ENCODE measurements at places on chromosomes 2 and 18.

GRCh38 chr2:217283460-217283859 lies 423.6 kb upstream of the TNP1 start:
- DNase-seq = no peak

DNA sequence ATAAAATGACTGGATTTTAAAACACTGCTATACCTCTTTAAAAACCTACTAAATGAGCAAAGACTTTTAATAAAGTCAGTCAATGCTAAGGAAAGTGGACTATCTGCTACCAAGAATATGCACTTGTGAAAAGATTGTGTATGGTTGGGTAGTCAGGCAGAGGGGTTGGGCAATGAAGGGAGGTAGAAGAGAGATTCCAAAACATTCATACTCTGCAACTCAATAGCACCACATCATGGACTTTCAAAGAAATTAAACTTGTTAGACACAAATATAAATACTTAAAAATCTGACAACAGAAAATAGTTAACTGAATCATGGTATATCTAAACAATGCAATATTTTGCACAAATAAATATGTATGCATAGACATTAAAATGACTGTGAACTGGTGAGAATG lies 139.9 kb upstream of the MAPRE2 start:
- no peak for DNase-seq

DNA sequence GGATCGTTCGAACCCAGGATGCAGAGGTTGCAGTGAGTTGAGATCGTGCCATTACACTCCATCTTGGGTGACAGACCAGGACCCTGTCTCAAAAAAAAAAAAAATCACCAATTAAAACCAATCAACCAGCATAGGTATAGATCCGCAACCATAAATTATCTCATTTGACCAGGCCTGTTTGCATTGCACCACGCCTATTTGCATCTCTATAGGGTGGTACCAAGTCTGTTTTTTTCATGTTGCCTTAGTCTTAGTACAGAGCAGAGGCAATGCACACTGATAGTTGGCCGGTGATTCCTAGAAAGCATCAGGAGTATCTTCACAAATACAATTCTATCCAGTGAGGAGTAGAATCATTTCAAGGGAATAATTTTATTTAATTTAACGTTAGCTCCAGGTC lies 9.3 kb upstream of the NPC1 start:
- DNase-seq = no peak

- DNase-seq = peak; percentile 27
Measured at GRCh38 chr2:188524519-188525113, 232.9 kb downstream of the GULP1 start.

GRCh38 chr2:212157012-212157411 lies 381.6 kb downstream of the ERBB4 start:
- DNase-seq = no peak

DNA sequence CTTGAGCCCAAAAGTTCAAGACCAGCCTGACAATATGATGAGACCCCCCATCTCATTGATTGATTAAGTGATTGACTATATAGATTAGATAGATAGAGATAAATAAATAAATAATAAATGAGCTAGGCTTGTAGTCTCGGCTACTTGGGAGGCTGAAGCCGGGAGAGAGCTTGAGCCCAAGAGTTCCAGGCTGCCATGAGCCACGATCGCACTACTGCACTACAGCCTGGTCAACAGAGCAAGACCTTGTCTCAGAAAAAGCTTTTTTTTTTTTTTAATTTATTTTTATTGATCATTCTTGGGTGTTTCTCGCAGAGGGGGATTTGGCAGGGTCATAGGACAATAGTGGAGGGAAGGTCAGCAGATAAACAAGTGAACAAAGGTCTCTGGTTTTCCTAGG lies 12.4 kb downstream of the EIPR1 start:
- DNase-seq = no peak

DNA sequence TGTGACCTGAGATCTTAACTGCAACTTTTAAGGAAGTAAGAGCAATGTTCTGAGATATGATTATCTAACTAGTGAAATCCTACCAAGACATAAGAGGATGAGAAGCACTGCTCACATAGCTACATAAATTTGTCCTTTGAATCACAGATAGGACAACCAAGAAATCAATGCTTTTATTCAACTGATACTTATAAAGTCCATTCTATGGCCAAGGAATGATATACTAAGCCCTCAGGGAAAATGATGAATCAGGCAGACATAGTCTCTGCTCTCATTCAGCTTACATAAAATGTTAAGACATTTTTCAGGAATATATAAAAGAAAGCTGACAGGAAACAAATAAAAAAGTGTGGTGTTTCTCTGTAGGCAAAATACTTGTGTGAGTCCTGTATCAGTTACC lies 39.1 kb downstream of the PGAP1 start:
- no peak for DNase-seq

DNA sequence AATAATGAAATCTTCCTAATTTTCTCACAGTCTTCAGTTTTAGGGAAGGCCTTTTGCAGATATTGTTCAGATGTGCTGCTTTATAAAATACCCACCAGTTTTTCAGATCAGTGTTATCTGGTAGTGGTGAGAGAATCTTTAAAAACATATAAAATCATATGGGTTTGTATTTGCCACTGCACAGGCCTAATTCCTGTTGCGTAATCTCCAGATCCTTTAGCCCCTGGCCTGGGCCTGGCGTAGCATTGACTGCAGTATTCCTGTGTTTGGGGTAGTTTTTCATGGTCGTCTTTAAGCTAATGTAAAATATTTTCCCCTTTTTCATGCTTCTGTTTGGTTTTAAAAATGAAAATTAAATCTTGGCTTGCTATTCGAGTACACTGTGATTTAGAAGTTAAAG lies 43.2 kb downstream of the TSHZ1 start:
- DNase-seq = no peak

GRCh38 chr2:154484338-154485099 lies 214.0 kb upstream of the KCNJ3 start:
- no peak for DNase-seq

DNA sequence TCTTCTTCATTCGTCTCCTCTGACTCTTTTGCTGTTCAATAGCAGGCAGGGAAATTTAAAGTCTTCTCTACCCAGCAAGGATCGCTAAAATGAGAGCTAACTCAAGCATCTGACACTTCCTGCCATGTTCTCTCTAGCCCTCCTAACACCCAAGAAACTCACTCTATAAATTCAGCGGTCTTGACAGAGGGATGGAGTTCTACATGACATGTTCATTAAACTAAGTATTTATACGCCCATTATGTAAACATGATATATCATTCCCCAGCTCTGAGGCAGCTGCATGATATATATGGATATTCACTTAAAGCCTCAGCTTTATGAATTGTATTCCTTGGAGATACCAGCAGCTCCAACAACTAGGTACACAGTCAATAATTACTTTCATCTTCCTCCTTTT lies 231.0 kb downstream of the METTL4 start:
- DNase-seq = no peak

GRCh38 chr2:149738767-149739166 lies 151.2 kb upstream of the MMADHC start:
- no peak for DNase-seq

- DNase-seq = no peak
Measured at GRCh38 chr2:4144731-4145130, 441.4 kb downstream of the DCDC2C start.

DNA sequence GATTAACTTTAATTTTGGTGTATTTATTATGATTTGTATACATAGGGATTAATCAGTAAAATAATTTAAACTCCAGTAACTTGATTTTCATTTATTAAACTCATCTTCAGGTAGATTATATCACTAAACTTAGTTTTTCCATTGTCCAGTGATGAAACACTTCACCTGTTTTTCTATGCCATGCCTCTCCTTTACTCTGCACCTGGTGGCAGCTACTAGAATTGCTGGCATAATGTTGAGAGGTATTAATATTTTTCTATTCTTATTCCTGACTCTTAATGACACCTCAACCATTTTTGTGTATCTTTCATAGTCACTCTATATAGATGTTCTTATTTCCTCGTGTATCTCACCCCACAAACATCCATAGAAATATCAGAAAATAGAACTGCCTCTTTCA lies 940.3 kb upstream of the CRIM1 start:
- no peak for DNase-seq

DNA sequence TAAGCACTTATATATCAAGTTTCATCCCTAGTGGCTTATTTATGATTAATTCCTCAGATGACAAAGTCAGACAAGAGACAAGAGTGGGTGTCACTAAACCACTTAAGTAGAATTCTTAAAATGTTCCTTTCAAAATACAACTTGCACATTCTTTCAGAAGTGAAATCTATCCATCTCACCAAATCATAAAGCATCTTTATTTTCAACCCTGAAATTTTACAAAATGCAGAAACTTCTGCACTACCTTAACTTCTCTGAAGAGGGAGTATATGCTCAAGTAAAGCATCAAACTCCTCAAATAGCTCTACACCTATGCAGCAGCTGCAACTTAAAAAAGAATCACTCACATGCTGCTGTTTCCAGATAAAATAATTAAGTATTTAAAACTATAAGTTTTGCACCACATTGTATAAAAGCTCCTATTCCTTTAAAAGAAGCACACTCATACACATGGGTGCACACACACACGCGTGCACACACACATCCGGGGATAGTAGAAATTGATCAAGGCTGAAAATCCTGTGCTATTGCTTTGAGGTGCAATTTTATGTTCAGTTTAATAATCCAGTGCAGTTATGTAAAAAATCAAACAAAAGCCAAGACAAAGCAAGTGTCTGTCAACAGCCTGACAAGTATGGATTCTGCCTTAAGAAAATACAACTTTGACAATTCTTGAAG lies 244.5 kb downstream of the TCF4 start:
- no peak for DNase-seq

DNA sequence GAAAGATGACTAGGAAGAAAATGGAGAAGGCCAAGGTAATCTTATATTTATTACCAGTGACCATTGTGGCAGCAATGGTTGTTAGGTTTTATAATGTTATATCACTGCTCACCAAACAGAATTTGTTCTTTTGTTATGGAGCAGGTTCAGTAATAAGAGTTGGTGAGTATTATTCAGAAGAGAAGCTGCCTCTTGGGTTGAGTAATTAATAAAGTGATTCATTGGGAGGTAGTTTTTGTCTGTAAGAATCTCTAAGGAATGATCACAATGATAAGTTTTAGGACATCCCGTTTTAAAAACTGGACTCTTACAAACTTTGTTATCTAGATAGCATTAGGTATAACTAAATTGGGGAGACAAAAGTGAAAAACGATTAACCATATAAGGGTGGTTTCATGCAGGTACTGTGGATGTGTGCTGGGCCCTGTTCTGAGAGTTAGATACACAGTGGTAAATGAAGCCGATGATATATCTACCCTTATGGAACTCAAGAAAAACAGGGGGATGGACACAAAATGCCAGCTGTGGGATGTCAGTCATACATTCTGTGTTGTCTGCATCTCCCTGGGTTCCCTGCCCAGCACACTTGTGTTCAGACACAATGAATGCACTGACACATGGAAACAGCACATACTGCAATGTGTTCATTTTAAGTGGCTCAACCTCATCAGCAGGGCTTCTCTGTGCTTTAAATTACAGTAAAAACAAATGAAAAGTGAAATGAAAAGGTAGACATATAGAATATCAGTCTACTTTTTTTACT lies 7.5 kb downstream of the MAP4K4 start:
- DNase-seq = no peak

- no peak for DNase-seq
Measured at GRCh38 chr2:60119778-60120177, 433.7 kb downstream of the BCL11A start.

DNA sequence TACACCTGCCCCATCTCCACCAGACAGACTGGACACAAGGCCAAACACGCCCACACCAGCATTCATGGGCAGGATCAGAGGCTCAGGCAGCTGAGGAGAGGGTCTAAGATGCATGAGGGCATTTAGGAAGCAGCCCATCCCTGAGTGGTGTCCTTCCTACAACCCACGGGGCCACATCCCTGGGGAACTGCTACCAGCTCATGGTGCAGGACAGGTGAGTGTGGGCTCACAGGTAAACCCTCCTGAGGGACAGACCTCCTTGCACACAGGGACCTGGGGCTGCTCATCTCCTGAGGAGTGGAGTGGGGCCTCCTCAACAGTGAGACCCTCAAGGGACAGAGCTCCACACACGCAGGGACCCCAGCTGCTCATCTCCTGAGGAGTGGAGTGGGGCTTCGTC lies 14.6 kb downstream of the PARD6G start:
- no peak for DNase-seq

DNA sequence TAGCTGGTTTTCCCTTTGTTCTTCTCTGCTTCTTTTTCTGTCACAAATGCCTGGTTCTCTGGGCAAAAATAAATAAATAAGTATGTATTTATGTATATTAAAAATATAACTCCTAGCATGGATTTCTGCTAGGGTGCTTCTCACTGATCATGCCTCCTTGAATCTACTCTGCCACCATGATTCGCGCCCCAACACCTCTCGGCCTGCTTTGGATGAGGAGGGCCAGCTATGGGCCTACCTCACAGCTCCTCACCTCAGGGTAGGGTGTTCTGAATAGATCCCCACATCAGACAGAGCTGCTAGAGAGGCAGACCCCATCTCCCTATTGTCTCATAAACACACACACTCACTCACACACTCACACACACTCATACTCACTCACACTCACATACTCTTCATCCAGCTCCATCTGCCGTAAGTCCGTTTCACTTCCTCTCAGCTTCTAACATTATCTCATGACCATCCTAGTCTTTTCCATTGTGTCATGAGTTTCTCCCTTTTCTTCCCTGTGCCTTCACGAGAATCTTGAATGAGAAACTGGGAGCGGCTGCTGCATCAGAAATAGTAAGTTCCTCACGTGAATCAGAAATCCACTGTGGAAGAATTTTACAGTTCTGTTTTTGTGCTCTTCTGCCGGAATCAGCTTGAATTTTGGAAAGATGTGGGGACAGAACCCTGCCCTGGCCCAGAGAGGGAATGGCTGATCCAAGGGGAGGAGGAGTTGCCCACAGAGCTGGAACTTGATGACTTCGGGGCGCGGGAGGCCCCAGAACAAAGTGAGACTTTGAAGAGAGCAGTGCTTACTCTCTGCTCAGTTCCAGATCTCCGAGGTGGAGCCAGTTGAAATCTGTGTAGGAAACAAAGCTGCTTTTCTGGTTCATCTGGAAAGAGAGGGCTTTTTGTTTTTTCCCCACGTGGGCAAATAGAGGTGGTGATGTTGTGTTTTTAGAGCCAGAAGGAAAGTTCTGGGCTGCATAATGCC lies 20.9 kb downstream of the ANXA4 start:
- DNase-seq = no peak

DNA sequence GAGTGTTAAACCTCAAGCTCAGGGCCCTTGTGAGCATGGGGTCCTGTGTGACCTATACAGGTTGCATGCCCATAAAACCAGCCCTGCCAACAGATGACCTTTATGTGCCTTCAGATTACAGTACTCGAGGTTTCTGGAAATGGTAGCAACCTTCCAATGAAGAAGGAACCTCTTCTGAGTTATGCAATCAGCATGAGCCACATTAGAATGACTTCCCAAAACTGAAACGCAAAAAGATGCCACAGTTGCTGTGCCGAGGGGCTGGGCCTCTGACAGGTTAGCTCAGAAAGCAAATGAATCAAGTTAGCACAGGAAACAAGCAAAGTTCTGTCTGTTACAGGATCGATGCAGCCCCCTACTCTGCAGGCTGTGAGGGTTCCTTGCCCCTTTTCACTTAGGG lies 37.7 kb downstream of the TGFA start:
- no peak for DNase-seq

Data from glutamatergic neuron (in vitro differentiated cells).